Pons (tissue), 1 donor: ENCODE measurements at places on chromosomes 2 and 18.

- no peak for DNase-seq
These were observed 20.9 kb downstream of the SLC39A10 start for GRCh38 chr2:195677884-195678283.

- DNase-seq: no peak
These were observed 103.4 kb upstream of the CAPN13 start for GRCh38 chr2:30910686-30911085.

GRCh38 chr2:197159661-197160211, 150.8 kb downstream of the ANKRD44 start:
- no peak for DNase-seq

DNA sequence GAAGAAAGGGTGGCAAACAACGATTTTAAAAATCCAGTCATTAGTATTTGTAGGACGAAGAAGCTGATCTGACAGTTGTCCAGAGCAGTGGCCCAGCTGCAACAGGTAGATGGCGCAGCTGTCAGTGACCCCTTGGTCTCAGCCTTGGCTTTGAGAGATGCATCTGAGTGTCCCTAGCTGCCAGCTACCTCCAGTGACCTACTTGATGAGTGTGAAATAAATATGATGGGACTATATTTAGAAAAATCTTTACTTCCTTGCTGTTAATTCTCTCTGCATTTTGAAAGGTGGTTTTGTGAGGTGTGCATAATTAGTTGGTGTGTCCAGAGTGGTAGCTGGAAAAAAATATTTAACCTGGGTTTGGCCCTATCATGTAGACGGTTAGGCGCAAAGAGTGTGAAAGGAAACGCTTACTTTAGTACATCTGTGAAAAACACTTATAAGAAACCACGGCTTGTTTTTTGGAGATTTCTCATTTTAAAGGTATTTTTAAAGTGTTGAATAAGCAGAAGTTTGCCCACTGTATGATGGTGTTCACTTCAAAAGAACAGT, 963 bp downstream of the INPP1 start:
- peak; percentile 89 for DNase-seq

GRCh38 chr18:6565815-6566081, 151.0 kb upstream of the L3MBTL4 start:
- DNase-seq: no peak

GRCh38 chr2:41033127-41033526, 581.2 kb upstream of the SLC8A1 start:
- DNase-seq: no peak

DNA sequence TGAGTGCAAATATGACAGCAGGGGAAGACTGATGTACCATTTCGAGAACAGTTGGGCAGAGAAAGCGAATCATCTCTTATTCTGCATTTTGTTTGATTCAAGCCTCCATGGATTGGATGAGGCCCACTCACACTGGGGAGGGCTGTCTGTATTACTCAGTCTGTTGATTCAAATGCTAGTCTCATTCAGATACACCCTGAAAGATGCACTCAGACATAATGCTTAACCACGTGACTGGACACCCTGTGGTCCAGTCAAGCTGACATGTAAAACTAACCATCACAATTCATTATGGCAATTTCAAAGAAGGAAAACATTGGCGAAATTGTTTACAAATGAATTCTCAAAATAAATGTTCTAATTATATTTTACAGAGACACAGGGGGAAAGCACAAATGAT, 1210.2 kb downstream of the DPP10 start:
- DNase-seq: no peak

- no peak for DNase-seq
These were observed 5.5 kb downstream of the IHH start for GRCh38 chr2:219054956-219055903.

DNA sequence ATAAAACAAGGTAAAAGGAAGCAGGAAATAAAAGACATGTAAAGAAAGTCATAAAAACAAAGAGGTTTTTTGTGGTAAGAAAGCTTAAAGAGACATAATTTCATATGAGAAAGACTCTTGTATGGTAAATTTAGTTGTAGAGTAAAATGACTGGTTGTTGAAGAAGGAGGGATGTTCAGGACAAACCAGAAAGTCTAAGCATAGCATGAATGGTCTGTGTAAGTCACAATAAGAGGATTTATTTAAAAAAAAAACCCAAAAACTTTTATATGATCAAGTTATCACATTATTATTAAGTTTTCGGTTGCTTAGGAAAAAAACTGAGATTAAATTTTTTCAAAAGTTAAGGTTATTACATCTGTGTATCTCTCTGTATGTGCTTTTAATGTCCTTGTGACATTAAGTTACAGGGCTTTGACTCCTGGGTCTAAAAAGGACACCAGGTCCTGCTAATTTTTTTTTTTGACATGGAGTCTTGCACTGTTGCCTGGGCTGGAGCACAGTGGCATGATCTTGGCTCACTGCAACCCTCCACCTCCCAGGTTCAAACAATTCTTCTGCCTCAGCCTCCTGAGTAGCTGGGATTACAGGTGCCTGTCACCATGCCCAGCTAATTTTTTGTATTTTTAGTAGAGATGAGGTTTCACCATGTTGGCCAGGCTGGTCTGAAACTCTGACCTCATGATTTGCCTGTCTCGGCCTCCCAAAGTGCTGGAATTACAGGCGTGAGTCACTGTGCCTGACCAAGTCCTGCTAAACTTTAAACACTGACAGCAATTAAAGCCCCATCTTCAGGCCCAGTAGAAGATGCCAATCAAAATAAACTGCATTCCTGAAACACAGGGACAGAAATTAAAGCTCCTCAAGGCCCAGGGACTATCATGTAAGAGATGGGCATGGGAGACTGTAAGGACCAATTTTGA, 14.2 kb upstream of the OXER1 start:
- DNase-seq: no peak

- DNase-seq: no peak
These were observed 51.0 kb upstream of the RAB27B start for GRCh38 chr18:54777118-54777791.

DNA sequence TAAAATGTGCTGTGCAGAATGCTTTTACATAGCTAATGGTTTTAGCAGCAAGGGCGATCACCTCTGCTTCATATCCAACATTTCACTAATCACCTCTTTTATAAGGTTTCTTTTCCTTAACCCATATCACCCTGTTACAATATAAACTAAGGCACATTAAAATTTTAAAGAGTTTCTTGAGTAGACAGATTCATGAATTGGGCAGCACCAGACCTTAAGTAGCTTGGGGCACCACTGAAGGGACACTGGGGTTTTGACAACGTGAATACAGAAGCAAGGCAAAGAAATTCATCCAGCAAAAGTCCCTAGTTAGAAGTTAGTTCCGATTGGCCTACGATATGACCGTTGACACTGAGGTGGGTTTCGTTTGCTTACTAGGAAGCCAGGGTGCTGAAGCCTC, 44.0 kb upstream of the RALBP1 start:
- no peak for DNase-seq

DNA sequence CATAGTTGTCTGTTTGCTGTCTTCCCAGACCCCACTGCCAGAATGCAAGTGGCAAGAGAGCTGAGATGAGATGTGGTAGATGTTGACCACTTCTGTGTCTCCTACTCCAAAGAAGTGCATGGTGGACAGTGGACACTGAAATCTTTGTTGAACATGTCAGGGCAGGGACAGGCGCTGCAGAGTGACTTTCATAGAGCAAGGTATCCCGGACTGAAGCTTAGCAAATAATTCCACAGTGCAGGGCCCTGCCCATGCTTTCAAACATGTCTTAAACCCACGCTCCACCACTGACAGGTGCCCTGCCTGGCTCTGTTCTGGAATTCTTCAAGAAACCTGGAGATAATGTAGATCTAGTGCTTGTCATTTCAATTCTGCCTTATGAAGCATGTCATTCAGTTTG, 470.5 kb upstream of the ID2 start:
- DNase-seq: no peak

DNA sequence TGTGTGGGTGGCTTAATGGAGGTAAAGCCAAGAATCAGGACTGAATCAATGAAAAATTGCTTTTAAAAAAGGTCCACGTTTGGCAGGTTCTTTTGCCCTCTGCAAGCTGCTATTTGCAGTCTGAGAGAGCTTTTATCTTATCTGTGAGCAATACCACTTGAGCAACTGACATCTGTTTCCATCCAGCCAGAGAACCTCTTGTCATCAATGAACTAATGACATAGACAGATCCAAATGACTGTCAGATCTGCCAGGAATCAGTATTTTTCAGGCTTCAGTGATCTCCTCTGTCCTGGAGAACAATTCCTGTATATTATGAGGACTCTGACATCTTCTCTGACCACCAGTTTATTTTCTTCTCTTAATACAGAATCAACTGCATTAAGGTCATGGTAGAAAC, 608.1 kb downstream of the LRP1B start:
- DNase-seq: no peak

- no peak for DNase-seq
These were observed 126.0 kb upstream of the ACVR2A start for GRCh38 chr2:147718831-147719230.

- DNase-seq: no peak
These were observed 18.9 kb upstream of the DAPL1 start for GRCh38 chr2:158776231-158776630.

DNA sequence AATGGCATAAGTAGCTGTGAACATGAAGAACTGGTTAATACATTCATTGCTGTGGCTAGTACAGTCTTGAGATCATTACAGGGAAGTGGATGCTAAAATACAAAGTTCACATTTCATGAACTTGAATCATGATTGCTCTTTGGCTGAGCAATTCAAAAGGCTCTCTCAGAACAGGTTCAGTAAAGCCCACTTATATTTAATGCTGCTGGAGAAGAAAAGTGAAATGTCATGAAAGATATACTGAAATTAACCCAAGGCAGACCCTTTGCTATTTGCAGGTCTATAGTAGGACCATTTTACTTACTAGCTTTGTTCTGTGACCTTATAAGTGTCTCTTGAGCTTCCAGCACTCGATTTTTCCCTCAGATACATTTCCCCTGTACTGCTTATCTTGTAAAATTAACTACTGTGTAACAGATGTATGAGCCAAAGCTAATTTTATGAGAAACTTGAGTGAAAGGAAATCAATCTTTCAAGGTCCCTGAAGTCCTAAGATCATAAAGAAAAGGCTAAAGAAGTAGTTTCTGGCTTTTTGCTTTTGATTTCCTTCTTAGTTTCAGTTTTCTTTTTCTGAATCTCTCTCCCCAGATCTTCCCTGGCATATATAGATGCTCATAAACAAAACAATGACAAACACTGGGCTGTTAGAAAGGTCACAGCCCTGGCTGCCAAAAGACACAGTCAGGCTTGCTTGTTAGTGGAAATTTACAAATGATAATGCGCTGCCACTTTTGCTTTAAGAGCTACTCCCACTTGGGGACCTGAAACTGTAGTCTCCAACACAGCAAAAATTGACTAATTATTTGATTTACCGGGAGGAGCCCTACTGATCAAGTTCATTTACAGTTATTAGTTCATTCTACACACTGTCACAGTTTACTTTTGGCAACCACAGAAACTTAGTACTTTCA, 132.7 kb upstream of the XPO1 start:
- peak; percentile 97 for DNase-seq

DNA sequence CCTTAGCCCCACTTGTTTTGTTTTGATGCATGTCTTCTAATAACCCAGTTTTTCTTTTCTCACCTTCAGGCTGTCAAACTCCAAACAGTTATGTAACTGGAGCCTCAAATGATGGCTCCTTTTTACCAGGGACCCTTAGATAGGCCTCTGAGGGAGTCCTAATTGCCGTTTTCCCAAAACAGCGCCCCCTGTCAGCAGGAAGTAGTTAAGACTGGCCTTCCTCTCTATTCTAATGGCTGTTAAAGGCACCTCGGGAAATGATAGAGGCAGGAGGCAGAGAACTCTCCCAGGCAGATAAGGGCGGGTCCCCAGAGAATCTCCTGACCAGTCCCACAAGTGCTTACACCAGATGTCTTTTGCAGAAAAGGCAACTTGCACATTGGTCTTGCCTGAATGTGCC, 123.2 kb downstream of the KCNS3 start:
- no peak for DNase-seq

GRCh38 chr2:201275069-201275468, 14.7 kb downstream of the CASP8 start:
- no peak for DNase-seq

DNA sequence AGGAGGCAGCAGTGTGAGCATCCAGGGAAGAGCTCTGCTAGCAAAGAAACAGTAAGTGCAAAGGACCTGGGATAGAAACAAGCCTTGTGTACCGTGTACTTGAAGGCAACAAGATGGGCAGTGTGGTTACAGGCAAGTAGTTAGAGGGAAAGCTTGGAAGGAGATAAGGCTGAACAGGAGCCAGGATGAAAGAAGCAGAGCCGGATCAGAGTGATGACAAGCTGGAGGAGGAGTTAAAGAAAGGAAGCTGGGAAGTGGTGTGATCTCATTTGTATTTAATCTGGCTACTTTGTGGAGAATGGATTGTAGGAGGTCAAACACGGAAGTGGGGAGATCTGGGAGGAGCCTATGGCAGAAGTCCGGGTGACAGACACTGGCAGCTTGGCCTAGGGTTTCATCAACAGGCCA, 44.7 kb upstream of the VPS54 start:
- DNase-seq: peak; percentile 31

GRCh38 chr2:222383255-222383654, 41.1 kb upstream of the SGPP2 start:
- DNase-seq: no peak

- DNase-seq: no peak
These were observed 427.3 kb downstream of the GALR1 start for GRCh38 chr18:77676910-77677309.

DNA sequence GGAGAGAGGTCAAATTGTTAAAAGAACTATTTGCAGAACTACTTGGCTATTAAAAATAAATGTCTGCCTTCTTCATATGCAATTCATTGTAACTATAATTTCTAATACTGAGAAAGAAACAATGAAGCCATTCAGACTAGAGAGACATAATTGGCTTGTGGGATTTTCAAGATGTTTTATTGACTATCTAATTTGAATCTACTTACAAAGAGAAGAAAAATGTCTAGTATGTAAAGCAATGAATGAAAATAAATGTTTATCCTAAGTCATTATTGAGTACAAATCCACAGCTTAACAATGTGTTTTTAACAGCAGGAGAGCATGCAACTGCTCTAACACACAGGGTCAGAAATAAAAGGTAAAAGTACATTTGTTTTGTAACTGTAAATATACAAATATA, 19.2 kb downstream of the RMP24 start:
- DNase-seq: no peak

GRCh38 chr18:50671376-50671775, 111.5 kb downstream of the MAPK4 start:
- no peak for DNase-seq

DNA sequence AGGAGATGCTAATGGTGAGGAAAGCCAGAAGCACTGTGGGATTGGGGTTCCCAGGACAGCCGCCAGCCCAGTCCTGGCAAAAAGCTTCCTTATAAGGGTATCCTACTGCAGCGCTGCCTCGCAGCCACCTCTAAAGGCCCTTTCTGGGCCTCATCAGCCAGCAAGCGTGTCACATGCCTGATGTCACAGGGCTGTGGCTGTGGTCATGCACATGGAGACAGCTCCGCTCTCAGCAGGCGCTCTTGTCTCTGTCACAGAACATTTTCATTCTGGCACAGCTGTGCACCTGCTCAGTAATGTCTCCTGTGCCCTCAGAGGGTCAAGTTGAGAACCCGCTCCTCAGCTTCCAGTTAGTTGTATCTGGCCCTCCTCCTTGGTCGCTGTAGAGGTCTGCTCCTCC, 17.7 kb upstream of the MAL start:
- DNase-seq: peak; percentile 78

GRCh38 chr18:9359796-9360195, 25.2 kb downstream of the TWSG1 start:
- DNase-seq: no peak

GRCh38 chr2:168439536-168439935, 16.5 kb upstream of the CERS6 start:
- DNase-seq: no peak
